KG1 (cell line): ENCODE measurements at places on chromosomes 16 and 17.

GRCh38 chr17:49859991-49860953 lies 12.4 kb upstream of the TAC4 start:
- DNase-seq: no peak

DNA sequence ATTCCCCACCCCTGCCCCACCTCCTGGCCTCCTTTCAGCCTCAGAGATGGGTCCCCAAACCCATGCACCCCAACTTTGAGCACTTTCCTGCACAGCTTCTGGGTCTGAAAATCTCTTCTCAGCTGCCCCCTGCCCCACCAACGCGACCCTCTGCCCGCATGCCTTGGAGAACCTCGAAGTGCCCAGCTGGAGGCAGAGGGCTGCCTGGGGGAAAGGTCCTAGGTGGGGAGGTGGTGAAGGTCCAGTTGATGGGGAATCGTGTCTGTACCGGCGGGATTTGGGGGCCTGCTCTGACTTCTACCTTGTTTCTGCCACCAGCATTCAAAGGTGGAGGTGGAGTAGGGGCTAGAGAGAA lies 1.3 kb downstream of the NKD1 start:
- no peak for DNase-seq

DNA sequence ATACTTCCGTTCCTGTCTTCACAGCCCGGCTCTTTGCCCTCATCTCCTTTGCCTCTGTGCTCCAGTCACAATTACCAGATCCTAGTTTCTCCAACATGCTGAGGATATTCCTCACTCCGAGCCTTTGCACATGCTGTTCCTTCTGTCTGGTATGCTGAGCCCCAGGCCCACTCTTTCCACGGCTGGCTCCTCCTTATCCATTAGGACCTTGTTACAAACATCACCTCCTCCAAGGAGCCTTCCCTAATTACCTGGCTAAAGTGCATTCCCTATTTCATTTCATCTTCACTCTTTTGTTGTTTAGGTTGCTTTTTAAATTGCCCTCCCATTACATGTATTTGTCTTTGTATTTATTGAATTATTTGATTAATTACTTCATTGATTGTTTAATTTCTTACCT lies 14.9 kb upstream of the ADGRG1 start:
- DNase-seq: no peak

GRCh38 chr16:68997564-68997963 lies 107.9 kb upstream of the HAS3 start:
- DNase-seq: no peak

GRCh38 chr16:22413819-22414218 lies 39.4 kb upstream of the CDR2 start:
- DNase-seq: no peak

GRCh38 chr16:66585481-66586239 lies 6.4 kb downstream of the CMTM2 start:
- peak; percentile 67 for DNase-seq

DNA sequence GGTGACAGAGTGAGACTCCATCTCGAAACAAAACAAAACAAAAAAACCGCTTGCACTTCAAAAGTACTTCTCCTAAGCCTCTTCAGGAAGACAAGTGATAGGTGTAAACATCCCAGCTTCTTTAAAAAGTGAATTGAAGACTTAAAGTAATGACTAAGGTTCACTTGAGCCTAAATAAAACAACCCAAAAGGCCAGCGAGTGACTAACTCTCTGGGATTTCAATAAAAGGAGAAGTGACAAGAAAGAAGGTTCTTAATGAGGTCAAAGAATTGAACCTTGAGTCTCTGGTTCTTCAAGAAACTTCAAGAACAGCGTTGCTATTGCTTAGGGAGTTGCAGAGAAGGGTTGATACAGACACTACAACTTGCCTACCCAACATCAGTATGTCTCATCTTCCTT lies 42.2 kb downstream of the STX8 start:
- no peak for DNase-seq

- no peak for DNase-seq
These were observed 124.9 kb downstream of the CMIP start for GRCh38 chr16:81569361-81570034.

GRCh38 chr17:19237389-19238166 lies 412 bp downstream of the EPN2 start:
- DNase-seq: no peak

DNA sequence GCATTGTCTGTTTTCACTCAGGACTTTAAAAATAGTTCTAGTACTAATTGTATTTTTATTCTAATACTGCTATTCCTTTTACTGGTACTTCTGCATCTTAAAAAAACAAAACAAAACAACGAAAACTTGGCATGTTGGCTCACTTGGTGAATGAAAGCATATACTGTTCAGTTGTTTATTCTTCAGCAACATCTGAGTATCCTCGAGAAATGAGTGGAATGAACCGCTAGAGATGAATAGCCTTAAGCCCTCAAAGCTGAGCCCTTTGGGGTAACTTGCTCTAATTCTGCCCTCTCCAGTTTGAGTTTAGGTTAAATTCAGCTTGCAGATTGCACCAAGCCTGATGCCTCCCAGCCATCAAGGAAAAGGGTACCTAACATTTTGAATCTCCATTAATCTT lies 126.5 kb downstream of the WWOX start:
- no peak for DNase-seq

GRCh38 chr16:57373117-57373947 lies 1.0 kb downstream of the CX3CL1 start:
- no peak for DNase-seq

- DNase-seq: no peak
These were observed 529.0 kb upstream of the CDH5 start for GRCh38 chr16:65837464-65837863.

- DNase-seq: peak; percentile 65
These were observed 22.4 kb upstream of the CRYM start for GRCh38 chr16:21300309-21301167.

DNA sequence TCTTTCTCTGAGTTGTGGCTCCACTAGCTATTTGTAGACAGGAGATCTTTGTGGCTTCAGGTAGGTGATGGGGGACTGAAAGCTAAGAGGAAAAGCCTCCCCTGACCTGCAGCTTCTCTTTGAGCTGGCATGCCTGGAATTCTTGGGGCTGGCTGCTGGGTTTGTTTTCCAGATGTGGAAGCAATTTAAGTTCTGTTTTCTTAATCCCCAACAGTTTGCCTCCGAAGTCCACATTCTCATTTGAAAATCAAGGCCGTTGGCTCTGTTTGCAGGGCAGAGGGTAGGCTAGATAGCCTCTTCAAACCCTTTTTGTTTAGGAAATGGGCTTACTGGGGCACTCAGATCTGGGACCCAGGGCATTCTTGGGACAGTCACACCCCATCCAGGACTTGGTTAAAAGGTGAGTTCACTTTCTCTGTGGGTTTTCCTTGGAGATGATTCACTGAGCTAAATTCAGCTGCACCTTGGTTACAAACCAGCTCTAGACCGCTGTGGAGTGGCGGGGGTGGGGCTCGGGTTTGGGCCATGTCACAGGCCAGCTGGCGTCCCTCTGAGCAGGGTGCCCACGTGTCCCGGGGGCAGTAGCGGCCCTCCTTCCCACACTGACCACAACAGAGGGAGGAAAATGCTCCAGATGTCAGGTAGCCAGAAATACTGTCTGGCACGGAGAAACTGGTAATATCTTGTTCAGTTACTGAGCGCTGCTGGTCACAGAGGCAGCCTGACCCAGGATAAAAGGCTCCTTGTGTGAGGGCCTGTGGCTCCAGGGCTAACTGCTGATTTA lies 108.5 kb downstream of the RAB11FIP4 start:
- no peak for DNase-seq

DNA sequence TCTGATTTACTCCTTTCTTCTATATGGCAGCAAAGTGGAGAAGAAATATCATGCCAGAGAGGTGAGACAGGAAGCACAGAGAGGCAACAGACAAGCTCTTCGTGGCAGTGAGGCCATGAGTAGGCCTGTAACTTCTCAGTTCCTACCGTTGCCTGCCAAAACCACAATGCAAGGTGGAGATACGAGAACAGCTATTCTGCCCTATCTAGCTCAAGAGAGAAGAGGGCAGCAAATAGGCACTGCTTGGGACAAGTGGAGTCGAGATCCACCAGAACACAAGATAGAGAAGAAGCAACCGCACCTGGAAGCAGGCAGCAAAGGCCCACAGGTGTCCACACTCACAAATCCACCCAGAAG lies 24.8 kb downstream of the RANBP10 start:
- DNase-seq: peak; percentile 35

DNA sequence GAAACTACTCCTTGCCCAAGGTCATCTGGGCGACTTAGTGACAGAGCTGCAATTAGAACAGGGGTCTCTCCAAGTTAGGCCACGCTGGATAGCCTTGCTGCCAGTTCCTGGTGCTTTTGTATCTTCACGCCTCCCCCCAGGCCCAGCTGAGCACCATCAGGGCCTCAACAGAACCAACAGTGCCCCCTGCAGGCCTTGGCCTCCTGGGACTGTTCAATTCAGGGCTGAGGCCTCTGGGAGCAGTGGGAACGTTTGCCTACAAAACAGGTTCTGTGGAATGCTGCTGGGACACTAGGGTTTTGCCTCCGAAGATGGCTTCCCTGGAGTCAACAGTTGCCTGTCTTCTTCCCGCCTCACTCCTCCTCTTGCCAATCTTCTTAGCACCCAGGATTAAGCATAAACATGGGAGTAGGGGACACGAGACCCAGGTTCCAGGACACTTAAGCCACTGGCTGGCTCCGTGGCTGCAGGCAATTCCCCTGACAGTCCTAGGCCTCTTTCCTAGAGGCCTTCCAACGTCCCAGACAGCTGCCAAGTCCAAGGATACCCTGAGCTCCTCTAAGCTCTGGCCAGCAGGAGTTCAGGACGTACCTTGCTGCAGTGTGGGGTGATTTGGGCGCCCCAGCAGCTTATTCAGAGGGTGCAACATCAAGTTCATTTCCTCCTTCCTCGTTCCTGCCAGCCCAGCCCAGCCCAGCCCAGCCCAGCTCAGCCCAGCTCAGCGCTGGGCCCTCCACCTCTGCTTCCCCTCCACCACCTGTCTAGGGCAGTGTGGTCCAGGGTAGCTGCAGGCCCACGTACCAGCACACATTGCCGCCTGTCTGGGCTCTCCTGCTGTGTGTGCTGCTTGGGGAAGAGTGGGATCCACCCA lies 246.6 kb upstream of the RPL38 start:
- peak; percentile 22 for DNase-seq

DNA sequence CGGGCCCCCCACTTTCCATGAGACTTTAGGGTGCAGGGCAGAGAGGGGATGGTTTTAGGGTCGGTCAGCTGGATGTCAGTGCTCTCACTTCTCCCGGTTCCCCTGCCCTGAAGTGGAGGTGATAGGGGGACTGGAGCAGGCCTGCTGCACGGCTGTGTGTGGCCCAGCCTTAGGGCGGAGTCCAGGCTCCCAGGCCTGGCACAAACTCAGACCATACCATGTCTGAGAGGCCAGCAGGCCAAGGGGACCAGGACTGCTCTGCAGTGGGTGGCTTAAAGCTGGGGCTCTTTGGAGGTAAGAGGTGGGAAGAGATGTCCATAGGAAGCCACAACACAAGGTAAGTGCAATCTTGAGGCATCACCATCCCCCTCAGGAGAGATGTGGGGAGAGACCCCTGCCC lies 8.3 kb downstream of the TFAP4 start:
- DNase-seq: no peak

DNA sequence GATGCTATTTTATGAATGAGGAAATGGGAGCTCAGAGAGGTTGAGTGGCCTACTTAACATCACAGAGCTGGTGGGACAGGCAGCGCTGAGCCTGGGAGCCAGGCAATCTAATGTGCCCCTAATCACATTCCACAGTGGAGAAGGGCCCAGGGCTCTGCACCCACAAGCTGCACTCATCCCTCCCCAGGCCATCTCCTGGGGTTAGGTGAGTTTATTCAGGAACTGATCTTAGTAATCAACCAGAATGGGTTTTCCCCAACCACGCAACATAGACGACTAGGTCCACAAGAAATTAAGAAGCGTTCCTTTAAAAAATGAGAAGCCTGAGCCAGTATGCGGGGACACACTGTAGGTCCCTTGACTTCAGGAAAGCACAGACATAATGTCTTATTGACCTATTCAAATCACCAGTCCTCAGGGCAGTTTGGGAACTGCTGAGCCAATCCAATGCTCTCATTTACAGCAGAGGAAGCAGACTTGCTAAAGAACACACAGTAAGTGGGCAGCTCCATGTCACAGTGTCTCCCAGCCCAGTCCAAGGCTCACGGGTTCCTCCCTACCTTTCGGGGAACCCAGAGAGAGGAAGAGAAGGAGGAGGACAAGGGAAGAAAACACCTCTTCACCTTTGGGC lies 2.3 kb downstream of the MPP3 start:
- no peak for DNase-seq

DNA sequence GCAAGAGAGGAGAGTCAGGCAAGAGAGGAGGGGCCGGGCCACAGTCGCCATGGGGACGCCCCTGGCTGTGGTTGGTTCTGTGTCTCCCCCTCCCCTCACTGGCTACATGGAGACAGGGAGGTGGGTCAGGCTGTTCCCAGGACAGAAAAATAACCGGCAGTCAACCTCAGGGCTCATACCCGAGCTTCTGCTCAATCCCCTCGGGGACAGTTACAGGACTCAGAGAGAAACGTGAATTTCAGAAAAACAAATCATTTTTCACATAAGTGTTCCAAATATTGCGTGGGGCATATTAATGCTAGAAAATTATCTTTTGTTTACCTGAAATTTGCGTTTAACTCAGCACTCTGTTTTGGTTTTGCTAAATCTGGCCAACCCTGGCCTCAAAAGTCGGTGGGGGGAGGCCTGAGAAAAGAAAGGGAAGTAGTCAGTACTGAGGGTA lies 22.2 kb upstream of the CPSF4L start:
- DNase-seq: no peak

DNA sequence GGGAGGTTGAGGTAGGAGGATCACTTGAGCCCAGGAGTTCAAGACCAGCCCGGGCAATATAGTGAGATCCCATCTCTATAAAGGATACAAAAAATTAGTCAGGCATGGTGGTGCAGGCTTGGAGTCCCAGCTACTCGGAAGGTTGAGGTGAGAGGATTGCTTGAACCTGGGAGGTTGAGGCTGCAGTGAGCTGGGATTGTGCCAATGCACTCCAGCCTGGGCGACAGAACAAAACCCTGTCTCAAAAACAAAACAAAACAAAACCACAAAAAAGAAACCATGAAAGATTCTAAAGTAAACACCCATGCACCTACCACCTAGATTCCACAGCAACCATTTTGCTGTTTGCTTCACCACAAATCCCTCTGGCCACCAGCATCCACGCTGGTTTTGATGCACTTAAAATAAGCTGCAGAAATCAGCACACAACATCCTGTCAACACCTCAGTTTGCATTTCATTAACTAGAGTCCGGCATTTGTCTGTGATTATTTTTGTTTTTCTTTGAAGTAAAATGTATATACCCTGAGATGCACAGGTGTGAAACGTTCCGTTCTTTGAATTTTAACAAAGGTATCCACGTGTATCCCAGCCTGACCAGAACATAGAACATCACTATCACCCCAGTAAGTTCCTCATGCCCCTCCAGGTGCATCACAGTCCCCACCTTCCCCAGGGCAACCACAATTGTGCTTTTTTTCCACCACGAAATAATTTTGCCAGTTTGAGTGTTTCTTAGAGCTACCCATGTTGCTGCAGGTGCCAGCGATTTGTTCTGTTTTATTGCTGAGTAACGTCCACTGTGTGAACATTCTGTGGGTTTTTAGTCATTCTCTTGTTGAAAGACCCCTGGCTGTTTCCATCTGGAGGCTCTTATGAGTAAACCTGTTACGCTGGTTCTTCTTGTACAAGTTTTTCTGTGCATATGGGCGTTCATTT lies 191.5 kb downstream of the SEC14L1 start:
- no peak for DNase-seq

GRCh38 chr17:67518876-67519275 lies 141.8 kb downstream of the PITPNC1 start:
- DNase-seq: no peak
